ENCODE measurements at places on chromosomes 5 and 9.

- peak; percentile 86 for DNase-seq
Measured at GRCh38 chr9:21681641-21682040, 120.8 kb upstream of the MTAP start.

GRCh38 chr5:4042311-4042710, 446.7 kb downstream of the IRX1 start:
- DNase-seq: no peak

GRCh38 chr5:64765804-64766504, 2.5 kb downstream of the SREK1IP1 start:
- DNase-seq: no peak

DNA sequence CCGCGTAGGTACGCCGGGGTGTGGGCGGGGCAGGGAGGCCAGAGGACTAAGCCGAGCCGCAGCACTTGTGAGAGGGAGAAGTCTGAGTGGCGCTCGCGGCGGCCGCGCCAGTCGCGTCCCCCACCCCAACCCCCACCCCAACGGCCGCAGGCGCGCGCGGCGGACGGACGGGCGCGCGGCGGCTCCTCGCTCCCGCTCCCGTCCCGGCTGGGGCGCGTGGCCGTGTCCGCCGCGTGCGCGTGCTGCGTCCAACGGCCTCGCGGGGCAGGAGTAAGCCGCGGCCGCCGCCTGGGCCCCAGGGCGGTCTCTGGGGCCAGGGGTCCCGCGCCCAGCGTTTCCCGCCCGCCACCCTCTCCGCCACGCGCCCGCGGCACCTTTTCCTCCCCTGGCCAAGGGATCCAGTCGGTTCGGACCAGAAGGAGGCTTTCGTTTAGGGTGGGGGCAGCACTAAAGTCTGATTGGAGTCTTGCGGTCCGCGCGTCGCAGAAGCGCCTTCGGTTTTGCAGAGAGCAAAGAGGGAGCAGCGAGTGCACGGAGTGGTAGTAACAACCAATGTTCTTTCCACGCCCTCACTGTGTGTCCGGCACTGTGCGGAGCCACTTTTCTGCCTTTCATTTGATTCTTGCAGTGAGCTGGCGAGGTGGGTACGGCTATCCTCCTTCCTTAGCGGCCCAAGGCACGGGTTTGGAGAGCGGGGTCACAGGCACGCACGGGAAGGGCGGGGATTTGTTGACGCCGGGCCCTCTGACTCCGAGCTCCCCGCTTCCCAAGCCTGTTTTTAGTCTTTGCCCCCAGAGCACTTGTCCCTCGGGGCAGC, 483 bp downstream of the G3BP1 start:
- no peak for DNase-seq

DNA sequence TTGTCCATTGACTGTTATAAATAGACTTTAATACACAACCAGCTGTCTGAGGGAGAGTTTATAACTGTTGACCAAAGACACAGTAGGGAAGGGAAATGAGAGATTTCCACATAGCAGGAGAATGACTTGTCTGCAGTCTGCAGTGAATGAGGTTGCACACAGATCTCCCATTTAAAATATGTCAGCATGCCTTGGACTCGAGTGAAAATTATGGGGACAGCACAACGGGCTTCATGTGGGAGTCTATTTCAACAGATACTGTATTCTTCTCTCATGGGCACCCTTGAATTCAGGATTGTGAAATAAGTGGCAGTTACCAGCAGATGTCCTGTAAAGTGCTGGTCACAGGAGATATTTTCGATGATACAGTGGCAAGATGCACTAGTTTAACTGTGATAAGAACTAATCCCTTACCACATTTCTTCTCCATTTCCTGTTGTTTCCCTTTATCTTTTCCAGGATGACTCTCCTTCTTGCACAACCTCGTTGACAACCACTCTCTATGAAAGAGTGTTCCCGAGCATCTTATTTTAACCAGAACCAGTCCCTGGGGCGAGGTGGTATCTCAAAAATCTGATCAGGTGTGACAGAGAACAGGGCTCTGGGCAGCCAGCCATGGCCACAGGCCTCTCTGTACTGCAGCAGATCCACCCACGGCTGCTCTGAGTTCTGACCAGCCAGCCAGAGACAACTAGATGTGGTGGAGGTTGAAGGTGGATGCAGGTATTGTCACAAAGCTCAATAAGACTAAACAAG, 51.5 kb upstream of the MAP3K1 start:
- DNase-seq: no peak

- no peak for DNase-seq
Measured at GRCh38 chr9:99628285-99628684, 193.4 kb upstream of the NR4A3 start.

DNA sequence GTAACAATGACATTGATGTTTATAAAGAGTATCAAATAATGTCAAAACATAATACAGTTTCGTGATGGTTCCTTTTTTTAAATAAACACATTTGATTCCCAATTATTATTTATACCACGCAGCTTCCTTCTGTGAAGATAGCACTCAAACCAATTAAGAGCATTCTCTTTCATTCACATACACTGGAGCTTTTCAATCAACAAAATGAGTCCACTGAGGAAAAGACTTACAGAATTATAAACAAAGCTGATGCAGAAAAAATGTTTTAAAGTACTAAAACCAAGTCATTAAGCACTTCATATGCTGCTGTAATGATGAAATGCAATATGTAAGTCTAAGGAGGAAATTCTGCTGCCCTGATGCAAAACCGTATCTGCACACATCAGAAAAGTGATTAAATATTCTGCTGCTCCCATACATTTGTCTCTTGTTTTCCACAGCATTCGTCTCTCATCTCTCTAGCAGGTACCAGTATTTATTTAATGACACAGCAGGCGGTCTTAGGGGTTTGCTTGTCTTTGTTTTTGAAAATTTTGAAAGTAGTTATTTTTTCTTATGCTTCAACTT, 147.1 kb downstream of the CDH10 start:
- DNase-seq: no peak

DNA sequence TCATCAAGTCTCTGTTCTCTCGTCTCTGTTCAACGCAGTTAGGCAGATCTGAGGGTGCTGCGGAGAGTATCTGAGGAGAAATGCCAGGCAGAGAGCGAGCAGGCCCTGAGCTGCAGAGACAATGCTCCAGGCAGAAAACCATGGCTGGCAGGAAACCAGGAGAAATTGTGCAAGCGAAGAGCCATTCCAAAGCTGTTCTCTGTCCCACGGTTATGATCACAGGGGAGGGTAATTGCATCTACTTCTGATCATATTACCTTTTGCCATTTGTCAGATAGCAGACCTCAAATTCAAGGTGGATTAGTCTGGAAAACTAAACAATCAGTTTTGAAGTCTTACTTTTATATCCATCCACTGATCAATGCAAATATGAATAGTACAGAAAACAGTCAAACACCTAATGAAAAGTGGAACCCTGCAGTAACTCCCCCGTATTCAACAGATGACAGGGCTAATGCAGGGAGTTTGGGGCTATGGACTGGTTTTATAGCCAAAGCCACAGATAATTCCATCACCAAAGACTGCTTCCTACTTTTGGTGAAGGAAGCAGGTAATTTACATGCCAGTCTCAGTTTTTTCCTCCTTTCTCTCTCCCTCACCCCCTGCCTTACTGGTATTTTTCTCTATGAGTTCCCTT, 228.0 kb downstream of the DCP2 start:
- DNase-seq: no peak

All from fibroblast of skin of left biceps (primary cell).